Smooth muscle cell of trachea (primary cell): ENCODE measurements at places on chromosomes 7 and 10. TPM values are rescaled to one million over a fixed set of nuclear protein-coding genes. Genes with fewer than 3 reads are reported as not detected.

The LRRC27 gene
- total RNA-seq, result 14.7 and 15.2 TPM in 2 replicates

The ARHGEF5 gene
- total RNA-seq, result 3.3 and 4.5 TPM in 2 replicates

The GHRHR gene
- total RNA-seq, result not detected in 2 replicates

The DGKB gene
- total RNA-seq, result under 0.01 and 0.15 TPM in 2 replicates

The CNTNAP2 gene
- total RNA-seq, result 0.15 TPM in 1 of 2 replicates, not detected in the other

The CRTAC1 gene
- not detected in 2 replicates for total RNA-seq

The CADPS2 gene
- total RNA-seq, result 25.3 and 29.1 TPM in 2 replicates

The COL1A2 gene
- 5,033 and 9,631 TPM in 2 replicates for total RNA-seq

The OPN1SW gene
- total RNA-seq, result not detected in 2 replicates

The PCLO gene
- under 0.01 and 0.33 TPM in 2 replicates for total RNA-seq

The OR2A42 gene
- 0.15 TPM in 1 of 2 replicates, not detected in the other for total RNA-seq

The SCART1 gene
- total RNA-seq, result 3.0 and 3.9 TPM in 2 replicates

The SSC4D gene
- total RNA-seq, result 0.33 and 0.73 TPM in 2 replicates

The CPN1 gene
- not detected in 2 replicates for total RNA-seq

The ZNF467 gene
- total RNA-seq, result 0.73 and 1.3 TPM in 2 replicates

The MYO3A gene
- total RNA-seq, result not detected in 2 replicates

The NPTX2 gene
- total RNA-seq, result under 0.01 TPM in 1 of 2 replicates, not detected in the other

The SPDYE2 gene
- total RNA-seq, result not detected in 2 replicates

The UPK3BL1 gene
- total RNA-seq, result 10.3 and 12.2 TPM in 2 replicates

The DLX6 gene
- total RNA-seq, result not detected in 2 replicates

The P4HA1 gene
- total RNA-seq, result 196 and 231 TPM in 2 replicates

The PDCD11 gene
- total RNA-seq, result 25.5 and 34.6 TPM in 2 replicates

The CALCR gene
- not detected in 2 replicates for total RNA-seq

The OR13A1 gene
- not detected in 2 replicates for total RNA-seq

The POLR2J2 gene
- total RNA-seq, result 2.5 and 4.5 TPM in 2 replicates

The PRKRIP1 gene
- 16.7 and 19.3 TPM in 2 replicates for total RNA-seq

The FAM131B gene
- total RNA-seq, result 3.9 and 13.2 TPM in 2 replicates

The HABP2 gene
- not detected in 2 replicates for total RNA-seq

The ANKRD1 gene
- 0.17 and 2.6 TPM in 2 replicates for total RNA-seq

The CYTH3 gene
- 37.4 and 40.7 TPM in 2 replicates for total RNA-seq

The OGDHL gene
- 0.17 and 0.29 TPM in 2 replicates for total RNA-seq

The AKR1D1 gene
- not detected in 2 replicates for total RNA-seq
